ENCODE measurements at places on chromosomes 12 and 14.

- no peak for DNase-seq
Measured at GRCh38 chr12:104583301-104583700, 126.6 kb downstream of the CHST11 start.

GRCh38 chr12:24268663-24269186 is 319.3 kb upstream of the SOX5 start:
- no peak for DNase-seq

DNA sequence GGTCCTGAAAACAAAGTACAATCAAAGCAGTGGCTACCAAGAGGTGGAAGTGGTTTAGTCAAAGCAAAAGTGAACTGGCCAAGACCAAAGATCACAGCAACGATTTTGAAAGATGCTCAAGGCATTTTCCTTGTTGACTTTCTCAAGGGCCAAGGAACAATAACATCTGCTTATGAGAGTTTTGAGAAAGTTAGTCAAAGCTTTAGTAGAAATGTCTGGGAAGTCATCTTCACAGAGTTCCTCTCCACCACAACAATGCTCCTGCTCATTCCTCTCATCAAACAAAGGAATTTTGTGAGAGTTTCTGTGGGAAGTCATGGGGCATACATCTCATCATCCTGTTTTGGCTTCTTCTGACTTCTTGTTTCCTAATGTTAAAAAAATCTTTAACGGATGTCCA is 80.1 kb downstream of the PLEKHA5 start:
- no peak for DNase-seq

DNA sequence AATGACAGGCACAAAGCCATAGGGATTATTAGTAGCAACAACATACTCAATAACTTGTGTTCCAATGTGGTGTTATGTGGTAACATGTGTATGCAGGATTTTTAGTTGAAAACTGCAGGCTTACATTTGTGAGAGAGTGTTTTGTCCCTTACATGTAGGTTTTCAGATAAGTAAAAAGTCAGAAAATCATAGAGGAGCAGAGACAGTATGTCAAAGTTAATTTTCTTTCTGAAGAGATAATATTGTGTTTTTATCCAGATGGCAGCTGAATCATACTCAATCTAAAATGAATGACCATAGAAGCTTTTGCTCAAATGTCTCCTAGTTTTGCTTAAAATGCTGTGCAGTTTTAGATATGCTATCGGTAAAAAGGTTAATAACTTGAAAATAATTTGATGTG is 277.0 kb downstream of the TRHDE start:
- DNase-seq = no peak

DNA sequence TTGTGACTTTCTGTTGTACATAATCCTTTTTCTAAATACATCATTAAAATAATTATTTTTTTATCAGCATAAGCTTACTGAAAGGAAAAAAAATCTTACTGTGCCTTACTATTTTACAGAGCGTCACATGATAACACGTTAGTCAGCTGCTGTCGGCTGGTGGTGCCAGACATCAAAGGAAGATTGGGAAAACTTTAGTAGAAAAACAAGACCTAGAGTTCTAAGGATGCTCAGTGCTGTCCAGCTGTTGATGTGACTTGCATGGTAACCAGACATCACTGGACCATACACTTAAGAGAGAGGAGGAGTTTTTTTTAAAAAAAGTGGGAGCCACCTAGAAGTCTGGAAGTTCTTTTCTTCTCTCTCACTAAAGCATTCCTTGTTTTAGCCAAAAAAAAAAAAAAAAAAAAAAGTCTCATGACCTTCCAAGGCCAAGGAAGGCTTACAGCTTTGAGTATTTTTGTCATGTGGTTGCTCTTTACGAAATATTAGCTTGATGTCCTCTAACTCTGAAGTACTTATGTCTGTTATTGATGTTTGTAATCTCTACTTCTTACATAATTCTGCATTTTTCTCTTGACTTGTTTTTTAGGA is 4.5 kb downstream of the RASSF8 start:
- DNase-seq = no peak

DNA sequence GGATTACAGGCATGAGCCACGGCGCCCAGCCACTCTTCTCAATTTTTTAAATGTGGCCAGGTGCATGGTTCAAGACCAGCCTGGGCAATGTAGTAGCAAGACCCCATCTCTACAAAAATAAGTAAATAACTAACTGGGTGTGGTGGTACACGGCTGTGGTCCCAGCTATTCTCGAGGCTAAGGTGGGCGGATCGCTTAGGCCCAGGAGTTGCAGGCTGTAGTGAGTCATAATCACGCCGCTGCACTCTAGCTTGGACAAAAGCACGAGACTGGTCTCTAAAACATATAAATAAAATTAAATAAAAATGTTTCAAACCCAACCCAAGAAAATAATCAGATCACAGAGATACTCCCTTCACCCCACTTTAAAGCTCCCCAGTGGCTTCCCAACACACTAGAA is 8.9 kb downstream of the KDM2B start:
- no peak for DNase-seq

GRCh38 chr14:92563359-92563758 is 49.8 kb downstream of the RIN3 start:
- no peak for DNase-seq

DNA sequence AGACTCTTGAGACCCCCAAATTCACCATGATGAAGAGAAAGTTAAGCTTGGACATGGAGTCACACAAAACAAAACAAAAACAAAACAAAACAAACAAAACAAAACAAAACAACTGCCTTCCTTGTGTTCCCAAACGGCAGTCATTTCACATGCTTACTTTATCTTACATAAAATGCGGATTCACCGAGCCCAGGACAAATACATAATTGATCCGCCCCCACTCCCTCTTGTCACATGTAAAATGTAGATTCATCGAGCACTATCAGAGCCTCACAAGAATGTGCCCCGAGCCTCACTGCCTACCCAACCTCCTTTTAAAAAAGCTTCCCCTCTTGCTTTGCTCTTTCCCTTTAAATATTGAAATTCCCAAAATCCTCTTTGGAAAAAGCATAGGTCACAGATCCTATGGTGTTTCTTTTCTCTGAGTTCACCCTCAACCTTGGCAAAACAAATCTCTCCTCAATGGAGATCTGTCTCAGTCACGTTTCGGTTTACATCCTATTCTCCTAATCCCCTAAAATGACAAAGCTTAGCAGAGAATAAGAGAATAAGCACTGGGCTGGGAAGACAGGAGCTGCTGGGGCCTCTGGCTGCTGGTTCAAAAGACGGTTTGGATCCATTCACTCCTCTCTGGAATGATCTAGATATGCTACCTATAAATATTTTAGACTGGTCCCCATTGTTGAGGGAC is 83.7 kb downstream of the NINJ2 start:
- DNase-seq = no peak

- no peak for DNase-seq
Measured at GRCh38 chr12:54593725-54594124, 5.3 kb upstream of the PPP1R1A start.

DNA sequence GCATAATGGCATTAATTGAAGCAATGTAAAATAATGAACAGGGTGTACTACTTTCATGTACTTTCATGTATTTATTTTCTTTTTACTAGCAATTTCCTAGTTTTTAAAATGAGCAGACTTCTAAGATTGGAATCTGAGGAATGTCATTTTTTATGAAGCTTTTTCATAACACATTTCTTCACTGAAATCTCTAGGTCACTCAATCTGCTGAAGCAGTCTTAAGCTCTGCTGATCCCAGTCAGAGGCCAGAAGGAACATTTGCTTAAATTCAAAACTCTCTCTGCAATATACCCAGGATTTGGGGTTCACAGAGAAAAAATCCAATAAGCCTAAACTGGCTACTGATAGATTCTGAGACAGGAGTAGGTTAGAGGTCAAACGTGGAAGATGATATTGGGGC is 73.6 kb upstream of the CNTN1 start:
- no peak for DNase-seq

DNA sequence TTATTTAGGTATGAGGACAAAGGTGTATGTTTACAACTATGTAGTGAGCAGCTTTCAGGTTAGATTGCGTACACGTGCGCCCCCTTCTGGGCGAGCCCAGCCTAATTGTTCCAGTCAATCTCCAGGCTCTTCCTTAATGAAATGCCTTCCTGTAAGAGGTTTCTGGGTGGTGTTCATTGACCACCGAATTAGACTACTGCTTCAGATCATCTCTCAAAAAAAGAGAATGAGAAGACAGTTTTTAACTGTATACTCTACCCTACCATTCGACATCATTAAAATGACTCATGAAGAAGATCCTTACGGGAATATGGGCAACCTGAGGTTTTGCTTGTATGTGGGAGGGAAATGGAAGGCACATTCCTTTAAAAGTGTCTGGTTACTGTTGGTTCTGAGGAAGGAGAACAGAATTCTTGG is 2.1 kb downstream of the LUM start:
- peak; percentile 72 for DNase-seq

DNA sequence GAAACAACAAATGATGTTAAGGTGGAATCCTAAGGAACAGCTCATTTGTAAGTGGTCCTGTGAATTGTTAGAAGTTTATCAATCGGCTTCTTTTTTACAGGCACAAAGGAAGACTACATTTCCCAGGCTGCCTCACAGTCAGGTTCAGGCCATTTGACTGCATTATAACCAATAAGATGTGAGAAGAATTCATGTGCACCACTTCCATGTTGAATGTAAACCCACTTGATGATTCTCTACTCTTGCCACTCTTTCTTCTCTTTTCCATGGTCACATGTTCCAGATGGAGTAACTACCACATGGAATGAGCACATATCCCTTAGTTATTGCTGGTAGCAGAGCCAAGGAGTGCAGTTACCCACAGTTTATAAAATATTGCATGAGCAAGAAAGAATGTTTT is 67.1 kb upstream of the GZMB start:
- no peak for DNase-seq

- DNase-seq = no peak
Measured at GRCh38 chr12:54282949-54283593, 2.5 kb downstream of the HNRNPA1 start.

- no peak for DNase-seq
Measured at GRCh38 chr12:81294325-81295190, 216.7 kb downstream of the ACSS3 start.

DNA sequence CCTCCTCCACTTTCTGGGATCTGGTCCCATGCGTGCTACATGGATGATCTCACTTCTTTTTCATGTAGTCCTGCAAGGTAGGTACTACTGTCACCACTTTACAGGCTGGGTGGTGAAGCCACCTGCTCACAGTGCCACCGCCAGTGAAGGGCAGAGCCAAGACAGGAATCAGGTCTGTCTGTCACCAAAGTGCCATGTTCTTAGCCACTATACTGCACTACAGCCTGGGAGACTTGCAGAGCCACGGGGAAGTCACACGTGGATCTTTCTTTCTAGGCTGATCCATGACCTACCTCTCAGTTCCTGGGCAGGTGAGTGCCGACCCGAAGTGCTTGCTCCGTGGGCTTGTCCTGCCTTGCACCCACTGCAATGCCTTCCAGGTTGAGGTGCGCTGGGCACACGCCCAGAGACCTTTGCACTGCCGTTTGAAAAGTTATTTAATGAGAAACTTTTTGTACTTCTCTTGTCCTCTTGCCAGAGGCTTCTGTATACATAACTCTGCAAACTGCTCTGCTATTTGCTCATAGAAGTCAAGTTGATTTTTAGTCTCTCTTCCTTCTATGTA is 19.7 kb upstream of the CLMN start:
- no peak for DNase-seq

- DNase-seq = no peak
Measured at GRCh38 chr14:30573226-30573814, 14.4 kb downstream of the G2E3 start.

DNA sequence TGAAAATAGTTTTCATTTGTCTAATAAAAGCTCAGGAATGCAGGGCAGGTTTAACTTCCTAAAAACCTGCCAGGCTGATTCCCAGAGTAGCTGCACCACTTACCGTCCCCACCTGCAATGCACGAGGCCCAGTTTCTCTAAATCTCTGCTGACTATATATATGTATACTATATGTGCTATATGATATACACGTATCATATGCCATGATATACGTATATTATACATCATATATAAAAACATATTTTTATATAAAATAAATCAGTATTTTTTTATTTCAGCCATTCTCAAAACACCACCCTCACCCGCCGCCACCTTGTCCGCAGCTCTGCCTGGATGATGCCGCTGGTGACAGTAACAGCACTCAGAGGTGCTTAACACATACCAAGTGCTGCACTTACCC is 2.3 kb downstream of the ANKLE2 start:
- no peak for DNase-seq

DNA sequence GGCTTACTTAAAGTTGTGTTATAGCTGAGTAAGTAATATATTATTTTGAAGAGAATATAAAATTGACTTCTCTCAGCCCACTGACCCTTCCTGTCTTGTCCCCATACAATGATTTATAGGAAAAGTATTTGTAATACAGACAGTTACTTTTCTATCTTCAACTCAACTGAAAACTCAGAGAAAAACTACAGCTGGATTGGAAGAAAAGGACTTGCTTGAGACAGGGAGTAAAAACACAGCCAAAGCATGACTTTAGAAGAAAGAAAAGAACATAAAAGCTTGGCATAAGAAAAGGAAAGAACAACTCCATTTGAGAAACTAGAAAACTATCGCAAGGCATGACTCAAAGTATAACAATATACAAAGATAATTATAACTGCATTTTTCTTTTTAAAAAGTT is 57.5 kb downstream of the MSRB3 start:
- DNase-seq = no peak

DNA sequence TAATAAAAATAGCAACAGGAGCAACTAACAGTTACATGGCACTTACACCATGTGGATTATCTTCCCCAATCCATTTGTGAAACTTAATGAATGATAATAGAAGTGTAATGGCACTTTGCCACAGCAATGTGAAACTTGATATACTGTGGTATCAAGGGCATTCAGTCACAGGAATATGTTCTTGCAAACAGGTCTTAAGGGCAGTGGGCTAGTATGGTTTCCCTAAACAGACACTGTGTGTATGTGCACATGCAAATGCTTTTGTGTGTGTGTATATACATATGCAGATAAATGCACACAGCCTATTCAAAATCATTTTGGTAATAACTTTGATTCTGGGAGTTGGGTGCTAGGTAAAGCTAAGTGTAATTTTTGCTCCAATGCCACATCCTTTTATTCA is 26.2 kb upstream of the ARHGAP5 start:
- DNase-seq = no peak

- no peak for DNase-seq
Measured at GRCh38 chr12:49198431-49199155, 9.7 kb upstream of the TUBA1A start.

DNA sequence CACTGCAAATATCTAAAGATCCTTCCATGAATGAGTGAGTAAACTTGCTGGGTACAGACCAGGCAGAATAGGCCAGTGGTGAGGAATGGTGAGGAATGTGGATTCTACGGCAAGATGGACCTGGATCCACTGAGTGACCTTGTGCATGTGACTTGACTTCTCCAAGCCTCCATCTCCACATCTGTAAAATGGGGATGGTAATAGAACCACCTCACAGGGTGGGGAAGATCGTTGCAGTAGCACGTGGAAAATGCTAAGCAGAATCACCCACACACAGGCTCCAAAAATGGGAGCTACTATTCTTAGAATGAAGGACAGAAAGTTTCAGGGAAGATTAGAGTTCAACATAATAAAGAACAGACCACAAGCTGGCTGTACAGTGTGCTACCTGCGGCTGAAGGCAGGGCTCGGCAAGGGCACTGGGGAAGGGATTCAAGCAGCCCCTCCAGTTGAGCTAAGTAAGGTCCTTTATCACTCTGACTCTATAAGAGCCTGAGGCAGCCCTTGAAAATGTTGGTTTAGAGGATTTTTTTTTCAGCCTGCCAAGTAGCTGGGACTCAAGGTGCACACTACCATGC is 47.5 kb downstream of the ACTN1 start:
- no peak for DNase-seq
